Spleen (tissue), 13 donors: ENCODE measurements at places on chromosomes 6 and 20.

GRCh38 chr20:58129721-58130151, 98.7 kb downstream of the ANKRD60 start:
- no peak for DNase-seq

GRCh38 chr6:137303441-137303840, 84.3 kb upstream of the IFNGR1 start:
- no peak for DNase-seq

GRCh38 chr6:21438986-21439352, 154.6 kb upstream of the SOX4 start:
- DNase-seq, result no peak

DNA sequence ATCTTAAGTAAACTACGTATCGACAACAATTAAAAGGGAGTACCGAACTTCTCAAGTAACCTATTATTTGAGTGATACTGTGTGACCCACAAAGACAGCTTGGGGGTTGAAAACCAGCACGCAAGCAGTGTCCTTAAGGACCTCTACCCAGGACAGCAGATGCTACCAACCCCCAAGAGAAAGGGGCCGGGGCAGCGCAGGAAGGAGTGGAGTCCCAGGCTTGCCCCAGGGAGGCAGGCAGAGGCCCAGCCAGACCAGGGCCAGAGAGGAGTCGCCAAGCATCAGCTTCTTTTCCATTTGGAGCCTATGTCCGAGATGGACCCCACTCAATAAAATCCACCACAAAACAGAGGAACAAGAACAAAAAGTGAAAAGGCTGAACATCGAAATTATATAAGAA, 11.9 kb downstream of the DIDO1 start:
- DNase-seq, result no peak

DNA sequence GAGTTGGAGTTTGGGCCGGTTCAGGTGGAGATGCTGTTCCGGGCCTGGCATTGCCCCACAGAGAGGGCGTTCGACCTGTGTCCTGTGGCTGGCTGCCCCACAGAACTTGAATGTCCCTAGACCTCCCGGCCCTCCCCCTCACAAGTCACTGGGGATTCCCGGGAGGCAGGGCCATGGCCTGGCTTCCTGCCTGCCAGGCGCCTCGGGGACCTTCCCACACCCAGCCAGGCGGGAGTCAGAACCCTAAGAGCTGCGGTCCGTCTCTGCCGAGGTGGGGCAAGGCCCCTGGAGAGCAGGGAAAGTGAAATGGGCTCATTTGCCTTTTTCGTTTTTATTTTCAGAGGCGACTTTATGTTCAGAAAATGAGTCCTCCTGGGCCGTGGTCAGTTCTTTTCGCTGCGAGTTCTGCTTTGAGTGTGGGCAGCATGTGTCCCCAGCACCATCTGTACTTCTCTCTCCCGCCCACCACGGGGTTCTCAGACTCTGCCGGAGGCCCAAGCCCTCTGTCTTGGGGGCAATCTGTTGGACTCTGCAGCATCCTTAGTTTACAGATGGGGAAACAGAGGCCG, 8.5 kb downstream of the RBM38 start:
- DNase-seq, result peak; percentile 87

DNA sequence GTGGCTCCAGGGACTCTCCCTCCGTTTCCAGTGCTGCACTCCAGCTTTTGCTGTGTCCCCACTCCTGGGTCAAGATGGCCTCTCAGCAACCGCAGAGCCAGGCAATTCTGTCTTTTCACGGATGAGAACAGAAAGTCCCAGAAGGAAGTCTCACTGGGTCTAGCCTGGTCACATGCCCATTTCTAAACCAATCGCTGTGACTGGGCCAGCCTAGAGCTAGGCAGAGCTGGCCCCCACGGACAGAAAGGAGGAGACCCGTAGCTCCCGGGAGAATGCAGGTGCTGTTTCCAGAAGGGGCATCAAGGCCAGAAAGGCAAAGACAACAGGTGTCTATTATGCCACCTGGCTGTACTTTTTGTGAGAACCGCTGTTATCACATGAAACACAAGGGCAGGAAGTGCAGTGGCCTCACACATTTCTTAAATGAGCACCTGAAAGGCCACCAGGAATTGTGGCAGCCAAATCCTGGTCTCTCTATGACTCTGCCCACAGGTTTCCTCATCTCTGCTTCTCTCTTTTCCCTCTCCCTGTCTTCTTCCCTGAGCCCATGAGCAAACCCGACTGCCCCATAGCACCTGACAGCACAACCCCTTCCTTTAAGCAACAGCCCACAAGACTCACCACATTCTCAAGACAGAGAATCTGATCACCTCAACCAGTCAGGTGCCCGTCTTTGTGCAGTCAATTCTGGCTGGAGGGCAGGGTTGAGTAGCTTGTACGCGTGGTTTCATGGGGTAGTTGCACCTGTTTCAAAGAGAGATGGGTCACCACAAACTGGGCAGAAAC, 37.1 kb upstream of the B4GALT5 start:
- peak; percentile 80 for DNase-seq

DNA sequence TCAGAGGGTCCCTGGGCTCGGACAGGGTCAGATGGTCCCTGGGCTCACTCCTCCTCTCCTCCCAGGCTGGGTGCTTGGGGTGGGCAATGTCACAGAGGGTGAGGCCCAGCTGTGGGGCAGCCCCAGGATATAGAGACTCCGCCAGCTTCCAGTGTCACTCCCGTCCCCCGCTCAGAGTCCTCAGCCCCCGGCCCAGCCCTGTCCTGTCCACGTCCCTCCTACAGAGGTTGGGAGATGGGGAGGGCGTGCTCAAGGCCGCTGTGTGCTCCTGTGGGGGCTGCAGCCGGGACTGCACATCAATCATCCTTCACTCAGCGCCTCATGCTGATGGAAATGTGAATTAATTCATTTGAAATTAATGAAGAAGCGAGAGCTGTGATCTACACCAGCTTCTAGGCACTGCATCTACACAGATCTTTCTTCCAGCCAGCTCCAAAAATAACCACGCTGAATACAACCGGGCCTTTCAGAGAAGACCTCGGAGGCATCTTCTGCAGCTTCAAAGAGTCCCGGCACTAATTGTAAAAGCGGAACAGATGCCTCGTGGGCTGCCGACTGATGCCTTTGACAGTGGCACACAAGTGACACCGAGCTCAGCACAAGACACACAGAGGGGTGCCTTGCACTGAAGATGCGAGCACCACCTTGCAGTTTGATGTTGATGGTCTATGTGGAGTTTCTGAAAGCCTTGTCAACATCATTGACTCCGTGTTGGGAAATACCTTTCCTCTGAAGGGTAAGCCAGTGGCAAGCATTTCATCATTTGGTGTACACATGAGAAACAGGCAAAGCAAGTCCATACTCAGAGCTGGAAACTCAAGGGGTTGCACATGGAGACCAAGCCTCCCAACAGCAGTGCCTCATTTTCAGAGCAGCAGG, 39.3 kb downstream of the DACT2 start:
- DNase-seq, result peak; percentile 53

DNA sequence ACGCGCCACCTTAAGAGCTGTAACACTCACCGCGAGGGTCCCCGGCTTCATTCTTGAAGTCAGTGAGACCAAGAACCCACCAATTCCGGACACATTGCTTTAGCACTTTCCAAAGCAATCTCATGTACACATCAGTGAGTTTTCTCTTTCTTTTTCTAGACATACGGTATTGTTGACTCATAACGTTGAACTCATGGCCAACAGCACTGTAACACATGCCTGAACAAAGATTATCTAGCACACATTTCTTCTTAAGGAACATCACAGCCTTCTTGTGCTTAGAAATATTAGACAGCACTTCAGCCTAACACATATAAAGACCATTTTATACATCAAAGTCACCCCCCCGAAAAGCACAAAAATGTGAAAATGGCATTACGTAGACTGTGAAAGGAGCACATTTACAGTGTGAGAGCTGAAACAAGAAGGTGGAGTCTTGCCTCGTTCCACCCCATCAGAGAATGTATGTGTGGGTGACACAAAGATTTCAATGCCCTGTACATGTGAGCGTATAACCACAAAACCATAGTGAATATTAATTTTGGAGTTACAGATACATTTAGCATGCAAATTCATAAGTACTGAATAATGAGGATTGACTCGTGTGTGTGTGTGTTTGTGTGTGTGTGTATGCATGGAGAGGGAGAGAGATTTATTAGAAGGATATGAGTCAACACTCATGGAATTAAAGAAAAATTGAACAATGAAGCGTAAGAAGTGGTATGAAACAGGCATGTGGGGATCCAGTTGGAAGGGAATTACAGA, 134.1 kb downstream of the FAM83B start:
- DNase-seq, result no peak

GRCh38 chr6:2733324-2733723, 17.4 kb downstream of the MYLK4 start:
- DNase-seq, result peak; percentile 90
